Type B pancreatic cell (in vitro differentiated cells): ENCODE measurements at places on chromosomes 2 and 18. TPM values are rescaled to one million over a fixed set of nuclear protein-coding genes. Genes with fewer than 3 reads are reported as not detected.

GRCh38 chr2:85956646-85957039 lies 67.9 kb upstream of the ST3GAL5 start:
- DNase-seq: no peak

- no peak for DNase-seq
Measured at GRCh38 chr2:230318190-230319121, 8.5 kb upstream of the SP140L start.

DNA sequence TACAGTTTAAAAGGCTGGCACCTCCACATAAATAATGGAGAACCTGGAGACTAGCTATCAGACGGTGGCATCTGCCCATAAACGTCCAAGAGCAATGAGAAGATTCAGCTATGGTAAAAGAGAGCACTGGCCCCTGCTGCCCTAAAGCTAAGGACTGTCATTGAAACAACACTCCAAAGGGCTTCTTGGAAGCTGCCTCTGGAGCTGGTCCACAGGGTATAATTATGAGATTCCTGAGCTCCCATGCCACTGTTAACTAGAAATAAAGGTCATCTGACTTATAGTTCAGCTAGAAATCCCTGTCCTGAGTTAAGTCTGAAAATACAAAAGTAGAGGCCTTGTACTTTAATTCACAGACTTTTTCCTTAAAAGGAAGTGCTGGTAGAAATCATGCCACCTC lies 39.9 kb upstream of the RBMS1 start:
- no peak for DNase-seq

GRCh38 chr2:215652388-215652787 lies 216.5 kb upstream of the FN1 start:
- DNase-seq: no peak

- no peak for DNase-seq
Measured at GRCh38 chr2:233079953-233080835, 20.1 kb downstream of the INPP5D start.

DNA sequence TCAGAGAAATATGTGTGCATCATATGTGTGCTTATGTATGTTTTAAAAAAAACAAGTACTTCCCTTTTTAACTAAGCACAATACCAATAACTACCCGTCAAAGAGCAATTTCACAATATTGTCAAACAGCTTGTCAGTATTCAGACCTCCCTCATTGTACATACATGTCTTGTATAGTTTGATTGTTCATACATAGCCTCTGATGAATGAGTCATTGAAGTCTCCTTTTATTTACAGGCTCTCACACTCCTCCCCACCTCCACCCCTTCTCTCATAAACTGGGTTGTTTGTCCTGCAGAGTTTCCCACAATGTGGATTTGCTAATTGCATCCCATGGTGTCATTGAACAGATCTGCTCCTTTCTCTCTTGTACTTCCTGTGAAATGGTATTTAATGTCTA lies 132.8 kb upstream of the L3MBTL4 start:
- no peak for DNase-seq

DNA sequence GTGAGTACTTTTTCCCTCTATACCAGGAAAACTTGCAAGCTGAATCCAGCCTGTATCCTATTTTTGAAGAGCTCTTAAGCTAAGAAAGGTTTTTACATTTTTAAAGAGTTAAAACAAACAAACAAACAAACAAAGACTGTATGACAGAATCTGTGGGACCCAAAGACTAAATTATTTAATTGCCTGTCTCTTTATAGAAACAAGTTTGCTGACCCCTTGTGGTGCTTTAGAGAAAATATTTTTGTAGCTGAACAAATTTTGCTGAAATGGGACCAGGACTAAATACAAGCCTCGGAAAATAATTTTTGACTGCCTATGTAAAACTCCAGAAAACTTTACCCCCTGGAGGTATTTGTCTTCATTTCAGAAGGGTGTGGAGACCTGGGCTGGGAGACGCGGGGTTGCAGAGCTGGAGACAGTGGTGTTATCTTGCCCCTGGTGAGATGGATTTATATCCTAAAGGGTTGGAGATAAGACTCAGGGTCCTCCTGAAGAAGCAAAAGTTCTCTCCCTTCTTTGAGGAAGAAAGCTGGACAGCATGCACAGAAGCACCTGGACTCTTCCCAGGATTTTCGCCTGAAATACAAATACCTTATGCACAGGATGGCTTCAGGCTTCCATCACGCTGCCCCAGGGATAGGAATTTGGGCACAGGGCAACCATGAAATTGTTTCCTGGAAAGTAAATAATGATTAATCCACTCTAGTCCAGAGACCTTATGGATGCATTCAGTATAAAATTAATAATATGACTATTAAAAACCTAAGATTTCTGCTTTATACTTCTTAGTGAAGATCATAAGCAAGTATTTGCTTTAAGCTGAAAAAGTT lies 54.3 kb downstream of the TMX3 start:
- no peak for DNase-seq

CYP26B1 gene
- total RNA-seq: 5.4 and 23.6 TPM in 2 replicates
